Right cardiac atrium (tissue), 5 donors: ENCODE measurements at places on chromosomes 13 and 19.
A peak's percentile ranks its signal among the peaks of the same experiment; 100 is the strongest.

DNA sequence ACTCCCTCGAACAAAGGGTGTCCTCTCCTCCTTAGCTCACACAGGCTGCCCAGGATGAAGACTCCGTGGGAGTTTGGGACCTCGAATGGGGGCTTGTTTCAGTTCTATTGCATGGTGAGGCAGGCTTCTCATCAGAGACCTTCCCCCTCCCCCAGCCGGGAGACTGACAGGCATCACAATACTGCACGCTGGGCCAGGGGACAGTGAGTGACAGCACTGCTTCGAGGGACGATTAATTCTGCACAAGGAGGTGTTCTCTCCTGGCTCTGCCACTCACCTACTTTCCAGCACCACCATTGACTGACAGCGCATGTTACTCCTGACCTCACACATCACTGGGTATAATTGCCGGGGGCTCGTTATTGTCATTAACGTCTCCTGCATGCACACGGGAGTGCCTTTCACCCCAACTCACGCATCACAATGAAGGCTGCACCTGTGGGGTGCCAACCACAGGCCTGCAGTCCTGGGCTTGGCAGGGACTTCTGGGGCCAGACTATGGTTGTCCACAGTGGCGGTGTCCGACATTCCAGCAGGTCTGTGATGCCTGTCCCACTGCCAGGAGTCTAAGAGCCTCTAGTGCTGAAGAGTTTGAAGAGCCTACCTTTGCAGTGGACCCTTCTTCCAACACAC, 412.2 kb upstream of the TSHZ3 start:
- DNase-seq = no peak

GRCh38 chr19:2723747-2724146, 2.6 kb upstream of the DIRAS1 start:
- no peak for DNase-seq

- DNase-seq = no peak
These were observed 10.2 kb upstream of the ZNF546 start for GRCh38 chr19:39986643-39987042.

DNA sequence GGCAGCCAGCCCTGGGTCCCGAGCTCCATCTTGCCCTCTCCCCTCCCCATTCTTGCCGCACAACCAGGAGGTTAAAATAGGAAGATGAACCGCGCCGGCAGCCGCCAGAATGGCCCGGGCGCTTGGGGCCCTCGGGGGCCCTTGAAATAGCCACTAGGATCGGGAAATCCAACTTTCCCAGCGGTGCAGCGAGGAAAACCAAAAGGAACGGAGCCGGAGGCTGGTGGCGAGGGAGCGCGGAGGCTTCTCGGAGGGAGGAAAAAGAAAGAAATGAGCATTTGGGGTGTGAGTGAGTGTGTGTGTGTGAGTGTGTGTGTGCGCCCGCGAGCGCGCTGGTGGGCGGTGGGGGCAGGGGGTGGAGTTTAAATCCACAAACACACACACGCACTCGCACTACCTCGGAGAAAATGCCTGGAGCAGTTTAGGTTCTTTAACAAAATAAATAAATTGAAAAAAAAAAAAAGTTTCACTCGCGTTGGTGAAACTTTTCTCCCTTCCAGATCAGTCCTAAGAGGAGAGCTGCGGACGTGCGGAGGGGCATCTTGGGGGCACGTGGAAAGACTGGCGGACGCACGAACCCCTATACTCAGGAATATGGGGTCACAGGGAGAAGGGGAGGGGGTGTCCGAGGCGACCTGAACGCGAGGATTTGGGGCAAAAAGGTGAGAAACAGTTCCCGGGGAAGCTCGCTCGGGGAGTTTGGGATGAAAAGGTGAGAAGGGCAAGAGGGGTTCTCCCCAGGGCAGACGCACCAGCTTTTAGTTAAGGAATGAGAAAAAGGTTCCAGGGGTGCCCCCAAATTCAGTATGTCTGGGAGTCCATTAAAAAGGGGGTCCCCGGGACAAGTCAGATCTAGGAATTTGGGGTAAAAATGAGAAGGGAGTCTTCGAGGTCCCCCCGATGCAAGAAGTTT, 1.3 kb downstream of the RFX2 start:
- DNase-seq = peak; percentile 85

- DNase-seq = no peak
These were observed 187.9 kb downstream of the TEX29 start for GRCh38 chr13:111508164-111508870.

DNA sequence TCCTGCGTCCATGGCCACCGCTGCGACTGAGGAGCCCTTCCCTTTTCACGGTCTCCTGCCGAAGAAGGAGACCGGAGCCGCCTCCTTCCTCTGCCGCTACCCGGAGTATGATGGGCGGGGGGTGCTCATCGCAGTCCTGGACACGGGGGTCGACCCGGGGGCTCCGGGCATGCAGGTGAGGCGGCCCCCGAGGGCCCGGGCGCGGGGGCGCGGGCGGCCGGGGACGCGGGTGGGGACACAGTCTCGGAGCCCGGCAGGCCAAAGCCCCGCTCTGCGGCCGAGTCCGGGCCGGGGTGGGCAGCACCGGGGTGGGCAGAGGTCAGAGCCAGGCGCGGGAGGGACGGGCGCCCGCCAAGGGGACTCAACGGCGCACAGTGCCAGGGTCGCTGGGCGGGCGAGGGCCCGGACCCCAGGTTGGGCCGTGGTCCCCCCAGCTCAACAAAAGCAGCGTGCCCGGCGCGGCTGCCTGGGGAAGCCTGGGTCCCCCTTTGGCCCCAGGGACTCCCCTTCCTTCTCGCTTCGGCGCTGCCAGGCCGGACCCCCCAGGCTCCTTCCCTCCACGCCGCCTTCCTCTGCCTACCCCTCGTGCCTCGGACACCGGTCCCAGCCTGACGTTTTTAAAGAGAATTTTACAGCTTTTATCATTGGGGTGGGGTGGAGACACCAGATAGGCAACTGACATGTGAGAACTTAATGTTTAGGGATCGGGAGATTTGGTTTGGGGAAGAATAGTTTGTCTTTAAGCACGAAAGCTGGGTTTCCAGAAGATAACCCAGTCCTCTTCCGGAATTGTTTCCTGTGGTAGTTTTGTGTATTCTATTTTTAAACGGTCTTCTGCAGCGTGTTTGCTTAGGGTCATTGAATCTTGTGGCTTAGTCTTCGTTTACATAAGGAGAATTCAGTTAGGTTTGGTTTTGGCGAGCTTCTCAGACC, 509 bp downstream of the TPP2 start:
- peak; percentile 37 for DNase-seq

DNA sequence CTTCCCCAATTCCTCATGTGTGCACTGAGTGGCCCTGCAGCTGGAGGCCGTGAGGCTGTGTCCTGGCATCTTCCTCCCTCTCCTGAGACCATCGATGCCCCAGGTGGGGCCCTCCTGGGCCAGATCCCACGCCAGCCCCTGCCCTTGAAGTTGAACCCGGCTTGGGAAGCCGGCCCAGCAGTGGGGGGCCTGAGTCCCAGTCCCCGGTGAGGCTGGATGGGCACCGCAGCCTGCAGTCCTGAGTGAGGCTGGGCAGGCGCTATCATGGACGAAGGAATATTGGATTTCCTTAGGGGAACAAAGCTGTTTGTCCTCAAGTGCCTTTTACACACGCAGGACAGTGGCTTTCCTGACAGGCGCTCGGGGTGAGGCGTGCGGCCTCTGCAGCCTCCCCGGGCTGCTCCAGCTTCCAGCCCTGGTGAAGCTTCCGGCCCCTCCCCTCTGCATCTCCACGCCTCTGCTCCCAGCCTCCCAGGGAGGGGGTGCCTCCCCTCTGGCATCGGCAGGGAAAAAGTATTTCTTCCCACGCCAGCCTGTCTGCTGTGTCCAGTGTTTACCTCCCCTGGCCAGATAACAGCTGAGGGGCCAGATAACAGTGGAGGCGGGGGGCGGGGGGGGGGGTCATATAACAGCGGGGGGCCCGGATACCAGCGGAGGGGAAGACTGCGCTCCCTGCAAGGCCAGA, 159.5 kb downstream of the KDM4B start:
- peak; percentile 95 for DNase-seq

- no peak for DNase-seq
These were observed 93.8 kb upstream of the RAP2A start for GRCh38 chr13:97339988-97340749.

- DNase-seq = no peak
These were observed 4.9 kb upstream of the BRD4 start for GRCh38 chr19:15337202-15337601.

- DNase-seq = no peak
These were observed 25.1 kb downstream of the VSTM2B start for GRCh38 chr19:29550896-29551295.

- no peak for DNase-seq
These were observed 43.9 kb downstream of the RGCC start for GRCh38 chr13:41501281-41501680.

DNA sequence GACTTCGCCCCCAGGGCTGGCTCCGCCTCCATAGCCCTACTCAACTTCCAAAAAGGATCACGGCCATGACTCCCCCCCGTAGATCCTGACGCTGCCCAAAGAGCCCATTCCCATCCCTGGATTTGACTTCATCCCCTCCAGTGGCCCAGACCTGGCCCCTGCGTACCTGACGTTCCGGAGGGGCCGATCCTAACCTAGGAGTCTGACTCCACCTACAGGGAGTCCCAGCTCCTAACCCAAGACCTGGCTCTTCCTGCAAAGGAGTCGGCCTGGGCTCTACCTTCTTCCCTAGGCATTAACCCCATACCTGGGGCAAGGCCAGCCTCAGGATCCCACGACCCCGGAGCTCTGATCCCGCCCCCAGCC, 10.8 kb downstream of the STAP2 start:
- no peak for DNase-seq
